ENCODE measurements at places on chromosomes 13 and 19.
A peak's percentile ranks its signal among the peaks of the same experiment; 100 is the strongest.

DNA sequence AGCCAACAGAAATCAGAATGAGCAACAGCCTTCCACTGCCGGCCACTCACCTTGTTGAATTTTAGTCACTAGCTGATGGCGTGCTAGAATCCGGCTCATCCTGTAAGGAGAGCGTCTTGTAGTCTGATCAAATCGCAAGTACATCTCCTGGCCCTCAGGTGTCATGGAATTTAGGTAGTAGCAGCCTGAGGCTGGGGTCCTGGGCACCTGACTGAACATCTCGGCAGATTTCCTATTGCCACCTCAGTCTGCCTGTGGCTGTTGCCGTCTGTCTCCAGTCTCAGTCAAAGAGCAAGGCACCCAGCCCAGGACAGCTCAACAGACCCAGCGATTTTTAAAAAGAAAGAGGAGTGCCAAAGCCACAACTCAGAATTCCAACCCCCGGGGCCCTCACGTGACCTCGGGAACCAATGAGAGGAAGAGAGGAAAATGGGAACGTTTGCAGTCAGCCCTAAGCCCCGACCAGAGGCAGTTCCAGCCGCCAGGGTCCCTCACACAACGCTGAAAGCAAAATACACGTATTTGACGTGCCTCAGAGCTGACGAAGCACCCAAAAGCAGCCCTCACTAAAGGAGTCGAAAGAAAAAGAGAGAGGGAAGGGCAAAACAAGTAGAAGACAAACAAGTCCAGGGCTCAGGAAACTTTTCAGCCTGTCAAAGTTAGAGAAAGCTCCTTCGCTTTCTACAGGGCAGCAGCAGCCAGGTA is at the start of gene STARD13:
Gene STARD13 (minus strand): TSS at position 336 of the 705 bp plus-strand sequence. CDS start 117 bp downstream, at position 219.
- H3K27ac ChIP-seq = peak within 1 kb of the TSS; percentile 55
- H3K4me1 ChIP-seq = peaks cover 17% of the 10 kb centered on the region
- no peaks in the 10 kb centered on the region for H3K36me3 ChIP-seq
- peak within 1 kb of the TSS; percentile 89 for H3K4me3 ChIP-seq

- peak overlapping the region; percentile 100 for H3K27ac ChIP-seq
- H3K4me1 ChIP-seq = peaks cover 59% of the 10 kb centered on the region
- DNase-seq = peak; percentile 88
- peaks cover 7% of the 10 kb centered on the region for H3K36me3 ChIP-seq
These were observed 13.2 kb upstream of the ADGRE5 start for GRCh38 chr19:14368011-14368513.

GRCh38 chr13:84739021-84739420 is 856.7 kb upstream of the SLITRK1 start:
- DNase-seq = no peak
- no peaks in the 10 kb centered on the region for H3K36me3 ChIP-seq
- no peak overlapping the region for H3K4me3 ChIP-seq
- no peak overlapping the region for H3K27ac ChIP-seq
- no peaks in the 10 kb centered on the region for H3K27me3 ChIP-seq
- H3K4me1 ChIP-seq = no peaks in the 10 kb centered on the region

GRCh38 chr13:91644806-91645205 is 246.4 kb downstream of the GPC5 start:
- H3K36me3 ChIP-seq = no peaks in the 10 kb centered on the region
- H3K4me1 ChIP-seq = no peaks in the 10 kb centered on the region
- no peak overlapping the region for H3K27ac ChIP-seq
- H3K27me3 ChIP-seq = no peaks in the 10 kb centered on the region
- H3K4me3 ChIP-seq = no peak overlapping the region

DNA sequence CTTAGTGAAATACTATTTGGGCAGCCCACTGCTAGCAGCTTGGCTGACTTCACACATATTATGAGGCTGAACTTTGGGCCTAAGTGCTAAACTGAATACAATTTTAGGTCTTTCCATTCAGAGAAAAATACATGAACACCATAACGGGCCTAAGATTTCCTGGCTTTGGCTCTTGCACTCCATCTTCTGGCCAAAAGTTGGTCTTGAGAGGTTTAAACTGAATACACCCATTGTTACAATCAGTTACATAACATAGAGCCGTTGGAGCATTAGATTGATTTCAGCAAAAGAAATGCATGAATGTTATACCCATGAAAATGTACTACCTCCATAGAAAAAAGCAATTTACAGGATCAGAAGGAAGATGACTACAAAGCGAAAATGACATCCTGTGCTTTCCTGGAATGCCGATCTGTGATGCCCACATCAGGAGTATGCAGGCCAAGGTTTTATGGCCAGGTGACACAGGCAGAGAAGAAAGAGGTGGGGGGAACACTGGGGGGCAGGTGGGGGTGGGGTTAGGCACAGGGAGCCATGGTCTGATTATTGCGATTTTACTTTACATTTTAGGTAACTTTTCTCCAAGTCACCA is 11.1 kb upstream of the SHISA2 start:
- H3K36me3 ChIP-seq = no peaks in the 10 kb centered on the region
- DNase-seq = peak; percentile 86
- H3K27ac ChIP-seq = no peak overlapping the region
- peaks cover 15% of the 10 kb centered on the region for H3K27me3 ChIP-seq

GRCh38 chr13:48600374-48601364 is 53.1 kb upstream of the CYSLTR2 start:
- no peaks in the 10 kb centered on the region for H3K36me3 ChIP-seq
- peaks cover 3% of the 10 kb centered on the region for H3K4me1 ChIP-seq
- H3K27me3 ChIP-seq = peaks cover 12% of the 10 kb centered on the region
- no peak for DNase-seq

GRCh38 chr19:13505164-13505695 is 1.0 kb downstream of the CACNA1A start:
- no peak for DNase-seq
- H3K4me1 ChIP-seq = no peaks in the 10 kb centered on the region
- no peak overlapping the region for H3K27ac ChIP-seq
- no peaks in the 10 kb centered on the region for H3K36me3 ChIP-seq
- H3K4me3 ChIP-seq = no peak overlapping the region
- H3K27me3 ChIP-seq = peaks cover 54% of the 10 kb centered on the region

GRCh38 chr19:10230173-10230860 is 814 bp downstream of the S1PR2 start:
- peak overlapping the region; percentile 89 for H3K4me3 ChIP-seq
- no peaks in the 10 kb centered on the region for H3K27me3 ChIP-seq
- peak; percentile 87 for DNase-seq
- no peaks in the 10 kb centered on the region for H3K36me3 ChIP-seq
- H3K27ac ChIP-seq = peak overlapping the region; percentile 88

GRCh38 chr19:13475044-13475443 is 31.2 kb downstream of the CACNA1A start:
- no peaks in the 10 kb centered on the region for H3K27me3 ChIP-seq
- H3K4me1 ChIP-seq = no peaks in the 10 kb centered on the region
- DNase-seq = no peak

- DNase-seq = no peak
- H3K27ac ChIP-seq = no peak overlapping the region
- H3K4me1 ChIP-seq = no peaks in the 10 kb centered on the region
- H3K27me3 ChIP-seq = no peaks in the 10 kb centered on the region
- H3K36me3 ChIP-seq = no peaks in the 10 kb centered on the region
- no peak overlapping the region for H3K4me3 ChIP-seq
These were observed 1779.2 kb upstream of the MIR17HG start for GRCh38 chr13:89568276-89568675.

DNA sequence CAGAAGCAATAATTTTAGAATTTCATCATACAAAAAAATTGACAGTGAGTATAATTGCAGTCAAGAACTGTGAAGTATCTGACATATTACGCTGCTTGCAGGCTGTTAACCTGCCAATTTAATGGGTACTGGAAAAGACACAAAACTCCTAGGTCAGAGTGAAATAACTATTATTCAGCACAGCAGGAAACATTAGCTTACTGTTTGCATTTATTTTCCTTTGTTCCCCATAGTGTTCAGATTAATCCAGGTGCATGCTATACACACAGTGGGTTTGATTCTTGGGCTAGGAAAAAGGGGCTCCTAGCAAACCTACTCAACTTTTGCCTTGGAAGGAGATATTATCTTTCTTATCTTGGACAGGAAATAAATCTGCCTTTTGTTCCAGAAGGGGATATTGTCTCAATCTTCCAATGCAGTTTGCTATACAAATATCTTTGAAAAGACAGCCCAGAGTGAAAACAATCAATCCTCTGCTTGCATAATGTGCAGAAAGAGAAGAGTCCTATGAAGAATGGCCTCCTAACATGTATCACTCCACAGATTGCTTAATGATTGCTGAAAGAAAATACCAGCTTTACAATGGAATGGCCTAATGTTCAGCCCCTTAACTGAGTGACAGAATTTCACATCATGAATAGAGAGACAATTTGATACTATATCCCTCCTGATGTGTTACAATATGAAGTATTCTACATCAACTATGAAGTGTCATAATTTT is 443.4 kb downstream of the TBC1D4 start:
- no peak for DNase-seq
- H3K27me3 ChIP-seq = no peaks in the 10 kb centered on the region
- H3K27ac ChIP-seq = no peak overlapping the region
- H3K4me3 ChIP-seq = no peak overlapping the region
- no peaks in the 10 kb centered on the region for H3K4me1 ChIP-seq
